T-helper 22 cell (primary cell): ENCODE measurements at places on chromosomes 4 and X.

GRCh38 chrX:36575670-36576069 lies 432.5 kb upstream of the FAM47C start:
- DNase-seq: no peak

- DNase-seq: no peak
These were observed 49.0 kb downstream of the SYTL5 start for GRCh38 chrX:38055170-38055847.

- DNase-seq: no peak
These were observed 973 bp downstream of the ADAMTS3 start for GRCh38 chr4:72567821-72568675.

DNA sequence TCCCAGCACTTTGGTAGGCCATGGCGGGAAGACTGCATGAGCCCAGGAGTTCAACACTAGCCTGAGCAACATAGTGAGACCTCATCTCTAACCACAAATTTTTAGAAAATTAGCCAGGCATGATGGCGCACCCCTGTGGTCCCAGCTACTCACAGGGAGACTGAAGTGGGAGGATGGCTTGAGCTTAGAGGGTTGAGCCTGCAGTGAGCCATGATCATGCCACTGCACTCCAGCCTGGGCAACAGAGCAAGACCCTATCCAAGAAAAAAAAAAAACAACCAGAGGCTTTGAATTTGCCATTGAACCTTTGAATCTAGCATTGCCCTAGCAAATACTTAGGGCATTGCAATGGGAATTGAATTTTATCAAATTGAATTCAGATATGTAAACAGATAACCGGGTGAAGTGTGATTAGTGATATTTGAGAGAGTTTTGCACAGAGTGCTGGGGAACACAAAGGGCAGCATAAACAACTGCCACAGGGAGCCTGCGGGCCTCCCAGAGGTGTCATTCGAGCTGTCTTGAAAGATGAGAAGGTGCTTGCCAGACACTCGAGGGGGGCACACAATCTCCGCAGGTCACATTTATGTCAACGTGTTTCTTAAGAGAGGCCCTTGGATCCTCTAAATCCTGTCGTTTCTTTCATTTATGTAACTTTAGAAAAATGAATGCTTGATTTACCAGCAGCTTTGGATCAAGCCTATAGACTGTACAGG lies 200.3 kb downstream of the AASDH start:
- no peak for DNase-seq

DNA sequence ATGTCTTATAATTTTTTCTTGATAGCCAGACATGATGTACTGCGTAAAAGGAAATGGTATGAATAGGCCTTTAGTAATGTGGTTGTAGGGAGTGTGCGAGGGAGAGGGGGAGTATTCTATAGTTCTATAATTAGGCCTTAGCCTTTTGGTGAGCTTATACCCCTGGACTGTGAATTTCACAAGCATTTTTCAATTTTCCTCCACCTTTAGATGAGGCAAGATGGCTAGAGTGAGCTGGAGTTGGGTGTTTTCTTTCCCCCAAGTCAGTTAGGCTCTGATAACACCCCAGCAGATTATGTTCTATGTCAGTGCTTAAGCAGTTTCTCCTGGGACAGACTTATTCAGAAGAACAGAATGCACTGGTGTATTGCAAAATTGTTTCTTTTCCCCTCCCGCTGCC lies 210.2 kb upstream of the NPY2R start:
- no peak for DNase-seq

DNA sequence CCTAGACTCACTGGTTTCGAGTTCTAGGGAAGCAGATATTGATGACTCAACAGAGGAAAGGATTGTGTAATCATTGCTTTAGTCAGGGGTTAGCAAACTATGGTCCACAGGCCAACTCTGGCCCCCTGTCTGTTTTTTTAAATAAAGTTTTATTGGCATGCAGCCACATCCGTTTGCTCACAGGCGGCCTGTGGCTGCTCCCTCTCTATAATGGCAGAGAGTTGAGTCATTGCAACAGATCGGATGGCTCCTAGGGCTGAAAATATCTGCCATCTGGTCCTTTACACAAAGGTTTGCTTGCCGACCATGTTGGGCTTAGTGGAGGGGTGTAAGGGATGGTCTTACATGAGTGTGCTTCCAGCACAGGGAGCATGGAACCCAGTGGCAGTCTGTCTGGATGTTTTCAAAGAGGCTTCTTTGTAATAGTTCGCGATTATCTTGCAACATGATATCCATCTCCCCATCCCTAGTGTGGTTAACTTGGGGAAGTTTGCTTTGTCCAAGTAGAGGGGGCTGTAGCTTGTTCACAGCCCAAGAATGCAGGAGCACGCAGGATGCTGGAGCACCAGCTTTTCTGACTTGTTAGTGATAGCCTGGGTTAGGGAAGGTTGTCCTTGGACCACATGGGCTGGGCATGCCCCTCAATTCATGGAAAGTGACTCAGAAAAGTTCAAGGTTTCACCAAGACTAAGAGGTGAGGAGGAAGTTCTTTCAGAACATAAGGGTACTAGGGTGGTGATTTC lies 59.3 kb upstream of the CLDN34 start:
- DNase-seq: no peak

DNA sequence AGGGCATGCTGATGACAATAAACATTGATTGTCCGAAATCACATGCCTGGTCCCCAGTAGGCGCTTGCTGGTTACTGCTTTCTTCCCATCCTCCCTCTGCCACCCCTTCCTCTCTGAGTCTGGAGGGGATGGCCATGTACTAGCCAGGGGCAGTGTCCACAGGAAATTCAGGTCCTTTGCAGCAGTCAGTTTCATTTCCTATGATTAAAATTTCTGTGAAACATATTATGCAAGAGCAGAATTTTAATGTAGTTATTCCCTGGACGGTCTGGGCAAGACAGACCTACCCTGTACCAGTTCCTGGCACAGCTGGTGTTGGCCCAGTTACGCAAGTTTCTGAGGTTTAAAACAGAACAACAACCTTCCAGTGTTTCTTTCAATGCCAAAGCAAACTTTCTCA lies 28.2 kb upstream of the TLR2 start:
- DNase-seq: no peak

- DNase-seq: no peak
These were observed 22.2 kb downstream of the APBB2 start for GRCh38 chr4:41192136-41192535.

DNA sequence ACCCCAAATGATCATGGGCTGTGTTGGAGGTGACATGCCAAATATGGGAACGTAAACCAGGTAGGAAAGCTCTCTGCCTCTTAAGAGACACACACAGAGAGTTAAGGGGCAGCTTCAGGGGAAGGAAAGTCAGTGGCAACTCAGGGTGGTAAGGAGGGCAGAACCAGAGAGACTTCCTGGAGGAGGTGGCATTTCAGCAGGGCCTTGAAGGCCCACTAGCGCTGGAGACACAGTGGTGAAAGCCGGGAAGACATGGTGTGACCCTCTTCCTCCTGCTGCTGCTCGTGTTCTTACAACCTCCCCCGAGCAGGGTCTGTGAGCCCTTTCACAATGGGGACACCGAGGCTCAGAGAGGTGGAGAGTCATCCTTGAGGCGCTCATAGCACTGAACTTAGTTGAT lies 68.2 kb downstream of the SORCS2 start:
- DNase-seq: no peak

- DNase-seq: no peak
These were observed 661 bp downstream of the SPIN4 start for GRCh38 chrX:63350465-63350877.

- DNase-seq: no peak
These were observed 25.4 kb upstream of the GNRHR start for GRCh38 chr4:67779631-67780030.

DNA sequence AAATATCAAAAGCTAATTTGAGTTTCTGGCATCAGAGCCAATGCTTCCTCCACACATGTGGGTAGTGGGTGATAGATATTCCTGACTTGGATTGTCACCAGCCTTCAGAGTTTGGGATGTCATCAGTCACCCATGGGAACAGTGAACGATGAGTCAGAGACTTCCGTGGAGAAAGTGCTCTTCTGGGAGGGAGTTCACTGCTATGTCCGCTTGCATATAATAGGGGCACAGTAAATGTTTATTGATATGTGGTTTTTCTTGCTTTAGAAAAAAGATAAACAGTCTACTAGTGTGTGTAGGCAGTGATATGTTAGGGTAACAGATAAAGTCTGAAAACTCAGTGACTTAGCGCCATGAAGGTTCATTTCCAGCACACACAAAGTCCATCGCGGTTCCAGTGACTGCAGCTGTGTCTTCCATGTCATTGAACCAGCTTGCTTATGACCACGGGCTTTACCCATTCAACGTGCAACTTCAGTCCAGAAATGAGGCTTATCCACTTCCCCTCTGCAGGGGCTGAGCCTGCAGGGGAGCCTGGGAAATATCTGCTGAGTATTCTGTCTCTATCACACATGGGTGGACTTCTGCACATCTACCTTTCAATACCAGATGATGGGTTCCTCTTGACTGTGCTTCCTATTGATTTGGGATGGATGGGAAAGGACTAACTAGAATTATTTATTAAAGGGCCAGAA lies 87.7 kb upstream of the WWC2 start:
- no peak for DNase-seq

DNA sequence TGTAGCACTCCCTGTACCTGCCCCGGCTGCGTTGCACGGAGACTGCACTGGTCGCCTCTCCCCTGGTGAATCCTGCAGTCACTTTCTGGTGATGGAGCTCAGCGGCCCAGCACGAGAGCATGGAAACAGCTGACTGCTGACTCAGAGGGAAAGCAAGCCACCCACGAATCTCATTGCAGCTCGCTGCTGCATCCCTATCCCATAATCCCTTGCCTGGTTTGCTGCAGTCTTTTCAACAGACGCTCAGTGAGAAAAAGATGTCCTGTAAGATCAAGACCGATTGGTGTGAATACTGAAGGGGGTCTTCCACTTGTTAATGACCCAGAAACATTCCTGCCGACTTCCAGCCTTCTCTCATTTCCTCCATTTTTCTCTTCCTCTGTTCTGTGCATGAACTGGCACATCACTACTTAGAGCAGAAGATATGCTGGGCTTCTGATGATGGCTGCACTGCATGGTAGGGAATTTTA lies 52.9 kb downstream of the TRIM2 start:
- DNase-seq: no peak

DNA sequence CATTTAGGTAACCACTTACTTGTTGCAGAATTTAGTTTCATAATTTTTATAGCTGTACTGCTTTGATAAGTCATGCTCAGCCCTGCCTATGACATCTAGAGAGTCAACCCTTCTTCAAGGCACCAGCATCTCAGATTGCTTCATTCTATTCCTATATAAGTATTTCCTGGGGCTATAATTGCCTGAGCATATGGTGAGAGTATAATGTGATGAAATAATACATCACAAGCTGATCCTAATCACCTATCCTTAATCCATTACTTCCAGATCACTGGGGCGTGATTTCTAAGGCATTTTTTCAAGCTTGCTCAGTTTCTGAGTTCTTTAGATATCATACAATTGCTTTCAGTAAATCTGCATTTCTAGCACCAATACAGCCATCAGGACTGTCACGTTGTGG lies 200.0 kb upstream of the NPY2R start:
- no peak for DNase-seq

DNA sequence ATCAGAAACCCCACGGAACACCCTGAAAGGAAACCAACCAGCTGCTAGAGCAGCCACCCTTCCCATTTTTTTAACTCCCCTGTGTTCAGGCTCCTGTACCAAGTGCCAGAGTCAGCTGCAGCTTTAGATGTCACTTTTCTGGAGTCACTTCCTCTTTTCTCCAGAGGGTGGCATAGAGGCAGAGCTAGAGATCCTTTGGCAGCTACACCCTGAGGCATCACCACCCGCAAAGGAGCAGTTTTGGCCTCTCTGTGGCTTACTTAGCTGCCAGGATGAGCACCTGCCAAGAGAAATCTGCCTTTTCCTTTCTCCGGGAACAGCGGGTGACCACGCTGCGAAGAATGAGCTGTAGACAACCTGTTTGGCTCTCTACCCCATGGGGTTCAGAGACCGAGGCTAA lies 58.0 kb upstream of the CHRDL1 start:
- no peak for DNase-seq

DNA sequence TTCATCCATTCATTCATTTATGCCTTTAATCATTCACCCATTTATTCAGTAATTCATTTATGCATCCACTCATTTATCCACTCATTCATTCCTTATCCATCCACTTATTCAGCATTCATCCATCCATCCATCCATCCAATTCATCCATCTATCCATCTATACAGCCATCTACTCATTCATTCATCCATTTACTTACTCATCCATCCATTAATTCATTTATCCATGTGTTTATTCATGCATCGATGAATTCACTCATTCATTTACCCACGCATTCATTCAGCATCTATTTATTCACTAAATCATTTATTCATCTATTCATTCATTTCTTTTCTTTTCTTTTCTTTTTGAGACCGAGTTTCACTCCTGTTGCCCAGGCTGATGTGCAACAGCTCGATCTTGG lies 10.4 kb downstream of the P2RY8 start:
- DNase-seq: no peak
